Stimulated activated CD8-positive, alpha-beta memory T cell treated with anti-CD3 and anti-CD28 coated beads, Interleukin-15, amount 100 ng/mL, for 4 hours (primary cell): ENCODE measurements at places on chromosomes 6 and 20.

DNA sequence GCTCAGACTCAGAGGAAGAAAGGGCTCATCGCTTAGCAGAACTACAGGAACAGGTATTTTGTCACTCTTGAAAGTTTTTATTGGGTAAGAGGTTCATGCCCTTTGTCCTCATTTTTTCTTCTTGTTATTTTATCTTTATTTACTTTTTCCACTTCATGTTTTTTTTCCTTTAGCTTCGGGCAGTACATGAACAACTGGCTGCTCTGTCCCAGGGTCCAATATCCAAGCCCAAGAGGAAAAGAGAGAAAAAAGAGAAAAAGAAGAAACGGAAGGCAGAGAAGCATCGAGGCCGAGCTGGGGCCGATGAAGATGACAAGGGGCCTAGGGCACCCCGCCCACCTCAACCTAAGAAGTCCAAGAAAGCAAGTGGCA, 9.5 kb downstream of the BRD2 start:
- no peak for DNase-seq

GRCh38 chr6:37049758-37050044, 44.2 kb downstream of the FGD2 start:
- no peak for DNase-seq

GRCh38 chr20:52614051-52614863, 357.9 kb upstream of the TSHZ2 start:
- no peak for DNase-seq

DNA sequence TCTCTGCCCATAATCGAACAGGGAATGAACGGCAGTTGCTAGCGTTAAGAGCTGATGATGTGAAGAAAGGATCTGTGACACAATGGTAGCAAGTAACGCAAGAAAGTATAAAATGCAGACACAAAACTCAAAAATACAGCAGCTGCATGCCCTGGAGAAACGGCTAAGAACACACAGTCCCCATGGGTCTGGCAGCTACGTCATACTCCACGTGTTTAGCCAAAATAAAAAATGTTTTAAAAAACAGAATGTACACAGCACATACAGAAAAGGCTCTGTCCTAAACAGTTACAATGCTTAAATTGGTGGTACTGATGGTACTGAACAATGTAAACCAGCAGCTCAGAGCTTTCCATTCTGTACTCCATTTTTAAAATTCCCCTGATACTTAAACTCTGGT, 34.4 kb downstream of the HUS1B start:
- DNase-seq: no peak

DNA sequence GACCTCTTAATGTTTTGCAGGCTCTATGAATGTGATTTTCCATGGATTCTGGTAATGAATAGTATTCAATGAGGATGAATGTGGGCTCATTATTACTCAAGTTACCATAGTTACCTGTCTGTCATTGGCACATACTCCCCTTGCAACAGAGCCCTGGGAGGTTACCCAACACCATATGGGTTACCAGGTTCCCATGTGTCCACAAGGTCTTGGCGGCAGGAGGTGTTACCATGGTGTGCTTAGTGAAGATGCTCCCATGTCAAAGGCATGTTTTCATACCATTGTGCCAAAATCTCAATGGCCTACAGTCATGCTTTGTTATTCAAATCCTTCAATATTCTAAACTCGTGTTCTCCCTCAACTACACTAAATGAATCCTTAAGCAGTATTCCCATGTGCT, 232.5 kb downstream of the HDGFL1 start:
- no peak for DNase-seq

DNA sequence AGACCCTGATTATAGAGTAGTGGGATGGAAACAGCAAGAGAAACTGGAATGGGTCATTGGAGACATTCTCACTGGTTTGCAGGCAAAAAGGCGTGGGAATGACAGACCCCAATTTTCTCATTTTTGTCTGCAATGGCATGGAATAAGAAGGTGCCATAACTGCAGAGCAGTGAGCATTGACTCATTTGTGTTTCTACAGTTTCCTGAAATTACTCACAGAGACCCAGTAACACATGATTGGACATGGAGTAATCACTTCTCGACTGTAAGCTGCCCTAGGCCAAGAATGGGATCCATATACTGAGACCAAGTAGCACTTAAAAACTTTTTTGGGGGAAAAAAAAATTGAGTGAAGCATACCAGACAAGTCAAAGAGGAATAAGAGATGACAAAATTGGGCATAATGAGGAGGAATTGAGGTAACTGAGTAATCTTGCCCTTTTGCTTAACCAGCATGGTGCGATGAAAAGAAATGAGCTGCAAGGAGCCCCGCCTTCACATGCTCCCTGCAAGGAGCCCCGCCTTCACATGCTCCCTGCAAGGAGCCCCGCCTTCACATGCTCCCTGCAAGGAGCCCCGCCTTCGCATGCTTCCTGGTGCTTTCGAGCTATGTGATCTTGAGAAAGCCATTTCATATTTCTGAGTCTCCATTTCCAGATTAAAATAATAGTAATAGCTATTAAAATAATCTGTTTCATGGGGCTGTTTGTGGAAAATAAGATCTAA, 44.1 kb downstream of the NHSL1 start:
- DNase-seq: peak; percentile 43

GRCh38 chr6:88145298-88145963, 20.7 kb downstream of the CNR1 start:
- DNase-seq: no peak

GRCh38 chr6:43159599-43159998, 11.5 kb upstream of the SRF start:
- DNase-seq: no peak

- no peak for DNase-seq
Measured at GRCh38 chr20:23680146-23680545, 8.7 kb downstream of the CST4 start.

- DNase-seq: no peak
Measured at GRCh38 chr6:160519603-160520042, 144.5 kb downstream of the LPA start.

- DNase-seq: no peak
Measured at GRCh38 chr6:44503471-44503870, 116.0 kb downstream of the CDC5L start.

GRCh38 chr20:60024245-60024644, 66.0 kb downstream of the CDH26 start:
- DNase-seq: no peak

GRCh38 chr6:43263314-43264178, 20.3 kb downstream of the TTBK1 start:
- DNase-seq: peak; percentile 50

GRCh38 chr6:81166770-81167169, 585.7 kb downstream of the TENT5A start:
- no peak for DNase-seq

DNA sequence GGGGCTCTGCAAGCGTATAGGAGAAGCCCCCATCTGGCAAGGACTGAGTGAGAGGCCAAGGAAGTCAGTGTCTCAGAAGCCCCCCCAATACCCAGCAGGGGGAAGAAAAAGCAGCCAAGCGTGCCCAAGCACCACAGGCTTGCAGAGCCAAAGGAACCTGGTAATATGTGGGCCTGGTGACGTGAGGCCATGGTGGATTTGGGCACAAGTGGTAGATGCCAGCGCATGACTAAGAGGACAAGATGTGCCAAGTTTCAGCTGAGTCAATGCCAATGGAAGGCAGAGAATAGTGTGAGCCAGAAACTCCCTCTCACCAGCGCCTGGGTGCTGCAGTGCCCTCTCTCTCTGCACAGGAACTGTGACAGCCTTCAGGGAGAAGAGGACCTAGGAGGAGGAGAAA, 110.0 kb downstream of the QRSL1 start:
- no peak for DNase-seq

GRCh38 chr6:26344658-26345057, 20.3 kb upstream of the BTN3A2 start:
- no peak for DNase-seq

- no peak for DNase-seq
Measured at GRCh38 chr6:161308075-161308655, 34.3 kb upstream of the AGPAT4 start.
